Cardiac fibroblast (primary cell): ENCODE measurements at places on chromosomes 1 and 21.
A peak's percentile ranks its signal among the peaks of the same experiment; 100 is the strongest.

GRCh38 chr1:23424293-23425192 is at the start of gene TCEA3:
Gene TCEA3, minus strand, starts transcription at chr1:23424748. Its CDS starts 115 bp downstream, at chr1:23424633.
- DNase-seq: no peak

GRCh38 chr1:235882816-235883215 is 16.1 kb upstream of the LYST start:
- DNase-seq: peak; percentile 8

DNA sequence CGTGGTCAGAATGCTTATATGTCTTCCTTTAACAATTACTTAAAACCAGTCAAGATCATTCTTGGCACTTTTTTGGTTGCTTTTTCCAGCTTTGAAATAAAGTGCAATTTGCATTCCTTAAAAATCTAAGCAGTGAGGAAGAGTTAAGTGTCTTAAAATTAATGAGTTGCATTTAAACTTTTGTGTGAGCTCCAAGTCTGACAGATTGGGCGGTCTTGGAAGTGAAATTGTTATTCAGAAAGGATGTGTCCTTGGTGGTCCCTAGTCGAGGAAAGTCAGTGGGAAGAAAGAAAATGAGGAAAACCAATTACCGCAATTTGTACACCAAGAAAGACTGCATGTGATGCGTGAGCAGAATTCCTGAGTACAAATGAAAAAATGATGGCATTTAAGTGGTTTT is 132.5 kb downstream of the HHIPL2 start:
- no peak for DNase-seq

- no peak for DNase-seq
Observed at GRCh38 chr1:184153731-184154130, 102.2 kb downstream of the TSEN15 start.

GRCh38 chr1:182783068-182783467 is 6.5 kb upstream of the NPL start:
- DNase-seq: no peak

DNA sequence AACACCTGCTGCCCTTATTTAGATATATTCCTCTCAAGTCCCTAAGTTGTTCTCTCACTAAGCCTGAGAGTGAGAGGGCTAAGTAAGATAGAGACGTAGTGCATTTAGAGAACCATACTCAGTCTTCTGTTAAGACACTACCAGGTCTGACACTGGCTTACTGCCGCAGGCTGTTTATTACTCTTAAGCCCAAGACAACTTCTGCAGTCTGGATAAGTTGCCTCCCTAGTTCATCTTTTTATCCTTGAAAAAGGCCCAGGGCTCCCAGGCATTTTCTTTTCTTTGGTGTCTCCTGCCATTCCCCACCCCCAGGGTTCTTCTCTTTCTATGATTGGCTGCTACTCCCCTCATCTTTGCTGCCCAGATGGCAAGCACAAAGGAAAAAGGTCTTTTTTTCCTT is 38.7 kb downstream of the CACHD1 start:
- DNase-seq: no peak

DNA sequence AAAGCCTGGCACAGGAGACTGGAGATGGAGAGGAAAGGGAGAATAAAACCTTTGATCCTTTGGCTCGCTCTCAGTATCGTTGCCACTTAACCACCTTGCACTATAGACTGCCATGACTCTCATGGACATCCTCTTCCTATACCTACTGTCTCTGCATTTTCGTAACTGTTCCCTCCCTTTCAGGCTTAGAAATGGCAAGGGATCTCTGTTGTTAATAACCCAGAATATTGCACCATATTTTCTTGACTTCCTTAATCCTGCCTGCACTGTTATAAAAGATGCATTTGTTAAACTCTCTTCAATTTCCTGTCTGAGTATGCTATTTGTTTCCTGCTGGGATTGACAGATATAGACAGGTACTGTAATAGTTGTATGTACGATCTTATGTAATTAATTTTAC is 38.6 kb downstream of the CYYR1 start:
- DNase-seq: no peak

GRCh38 chr1:228197555-228198147 is 10.2 kb upstream of the OBSCN start:
- DNase-seq: no peak

GRCh38 chr1:2300004-2300771 is 72.1 kb downstream of the SKI start:
- DNase-seq: peak; percentile 25

- no peak for DNase-seq
Observed at GRCh38 chr1:1037366-1038327, 17.7 kb downstream of the AGRN start.

GRCh38 chr1:52632732-52633290 is at the start of gene SHISAL2A:
Gene SHISAL2A, plus strand, starts transcription at chr1:52633168. Its CDS starts 326 bp downstream, at chr1:52633494.
- DNase-seq: no peak

DNA sequence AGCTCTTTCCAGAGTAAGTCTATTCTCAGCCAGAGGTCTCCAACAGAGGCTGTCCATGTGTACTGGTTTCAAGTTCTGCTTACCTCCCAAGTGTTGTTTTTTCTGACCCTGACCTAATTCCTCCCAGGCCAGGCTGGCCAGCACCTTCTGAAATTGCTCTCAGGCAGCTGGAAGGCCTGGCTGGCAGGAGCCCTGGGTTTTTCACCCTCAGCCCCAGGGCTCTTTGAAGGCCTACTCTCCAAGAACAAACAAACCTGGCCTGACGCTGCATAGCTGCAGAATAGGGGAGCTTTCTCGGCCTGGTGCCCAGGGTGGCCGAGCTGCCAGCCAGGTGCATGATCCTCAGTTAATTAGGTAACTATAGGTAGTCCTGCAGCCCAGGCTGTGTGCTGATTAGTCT is 147.5 kb downstream of the CACNA1E start:
- no peak for DNase-seq

DNA sequence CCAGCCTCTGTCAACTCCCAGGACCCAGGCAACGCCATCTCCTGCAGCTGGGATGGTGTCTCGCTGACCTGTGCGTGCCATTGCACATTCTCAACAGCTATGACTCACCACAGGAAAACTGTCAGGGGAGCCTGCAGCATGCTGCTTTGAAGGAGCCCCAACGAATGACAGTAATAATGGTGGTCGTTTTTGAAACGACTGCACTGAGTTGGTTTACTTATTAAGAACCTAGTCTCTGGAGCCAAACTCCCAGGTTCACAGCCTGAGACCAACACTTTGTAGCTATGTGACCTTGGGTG is 21.6 kb downstream of the TCEA3 start:
- peak; percentile 62 for DNase-seq

DNA sequence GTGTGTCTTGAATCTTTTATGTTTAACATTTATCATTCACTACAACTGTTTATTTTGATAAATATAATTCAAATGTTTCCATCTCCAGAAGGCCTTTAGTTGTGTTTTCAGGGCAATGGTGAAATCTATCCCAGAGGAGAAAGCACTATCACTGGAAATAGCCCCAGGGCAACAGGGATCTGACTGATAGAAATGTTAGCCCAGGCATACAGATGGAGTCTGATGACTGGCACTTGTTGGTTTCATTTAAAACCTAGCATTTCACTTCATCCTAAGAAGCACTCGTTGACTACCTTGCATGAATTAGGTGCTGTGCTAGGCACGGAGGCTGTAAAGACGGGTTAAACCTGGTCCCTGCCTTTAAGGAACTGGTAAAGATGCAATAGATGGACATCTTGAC is 103.1 kb downstream of the C1orf21 start:
- no peak for DNase-seq

GRCh38 chr1:91749788-91750231 is 136.1 kb downstream of the TGFBR3 start:
- no peak for DNase-seq

GRCh38 chr1:43235040-43235439 is 34.7 kb upstream of the TMEM125 start:
- no peak for DNase-seq

- peak; percentile 98 for DNase-seq
Observed at GRCh38 chr1:32817159-32817814, at the start of the genes S100PBP and YARS1. Gene S100PBP, plus strand, starts transcription at chr1:32817653. Its CDS starts 8,447 bp downstream, at chr1:32826100. Gene YARS1, minus strand, starts transcription at chr1:32817358. Its CDS starts 114 bp downstream, at chr1:32817244.

DNA sequence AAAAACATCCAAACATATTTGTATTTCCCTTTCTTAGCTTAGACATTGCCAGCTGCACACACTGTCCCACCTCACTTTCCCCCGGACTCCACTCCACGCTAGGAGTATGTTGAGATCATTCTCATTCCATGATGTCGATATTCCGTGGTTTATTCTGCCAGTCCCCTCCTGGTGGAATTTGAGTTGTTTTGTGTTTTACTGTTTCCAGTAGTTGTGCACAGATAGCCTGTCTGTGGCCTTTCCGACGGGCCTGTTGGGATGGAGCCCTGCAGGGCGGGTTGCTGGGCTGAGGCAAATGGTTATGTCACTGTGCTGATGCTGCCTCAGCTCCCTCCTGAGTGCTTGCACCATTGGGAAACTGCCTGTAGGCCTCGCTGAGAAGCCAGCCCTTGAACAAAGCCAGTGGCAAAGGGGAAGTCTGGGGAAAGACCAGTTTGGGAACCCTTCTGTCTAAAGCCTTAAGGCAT is 12.8 kb downstream of the TRAPPC10 start:
- peak; percentile 70 for DNase-seq

- DNase-seq: no peak
Observed at GRCh38 chr1:113088972-113089371, 16.0 kb downstream of the LRIG2 start.

- DNase-seq: no peak
Observed at GRCh38 chr1:1259119-1259488, 12.6 kb upstream of the C1QTNF12 start.

DNA sequence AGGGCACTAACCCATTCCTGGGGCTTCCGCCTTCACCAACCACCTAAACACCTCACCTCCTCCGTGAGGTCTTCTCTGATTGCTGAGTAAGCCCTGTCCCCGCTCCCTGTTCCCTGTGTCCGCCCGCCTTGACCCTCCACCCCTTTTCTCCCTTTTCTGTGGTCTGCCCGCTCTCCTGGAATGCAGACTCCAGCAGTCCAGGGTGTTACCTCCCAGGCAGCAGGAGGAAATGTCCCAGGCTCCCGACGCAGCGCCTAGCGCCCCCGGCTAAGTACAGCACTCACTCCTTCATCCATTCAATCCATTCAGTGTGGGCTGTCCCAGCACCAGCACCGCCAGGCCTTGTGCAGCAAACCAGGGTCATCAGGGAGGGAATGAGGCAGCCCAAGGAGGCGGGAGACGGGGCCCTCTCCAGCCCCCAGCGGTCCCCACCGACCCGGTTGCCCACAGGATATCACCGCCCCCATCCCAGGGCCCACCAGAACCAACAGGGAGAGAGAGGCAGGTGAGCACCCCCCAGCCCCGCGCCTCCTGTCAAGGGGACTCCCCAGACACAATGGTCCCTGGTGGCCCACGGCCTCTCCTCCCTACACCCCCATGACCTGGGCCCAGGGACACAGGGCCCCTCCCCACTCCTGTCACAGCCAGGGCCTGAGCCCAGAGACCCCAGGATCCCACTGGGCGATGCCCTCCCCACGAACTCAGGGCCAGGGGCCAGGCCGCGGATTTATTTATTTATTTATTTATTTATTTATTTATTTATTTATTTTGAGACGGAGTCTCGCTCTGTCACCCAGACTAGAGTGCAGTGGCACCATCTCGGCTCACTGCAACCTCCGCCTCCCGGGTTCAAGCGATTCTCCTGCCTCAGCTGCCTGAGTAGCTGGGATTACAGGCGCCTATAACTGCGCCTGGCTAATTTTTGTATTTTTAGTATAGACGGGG is 10.2 kb downstream of the TNFRSF14 start:
- no peak for DNase-seq

- DNase-seq: no peak
Observed at GRCh38 chr1:107820801-107821200, 144.2 kb downstream of the VAV3 start.

DNA sequence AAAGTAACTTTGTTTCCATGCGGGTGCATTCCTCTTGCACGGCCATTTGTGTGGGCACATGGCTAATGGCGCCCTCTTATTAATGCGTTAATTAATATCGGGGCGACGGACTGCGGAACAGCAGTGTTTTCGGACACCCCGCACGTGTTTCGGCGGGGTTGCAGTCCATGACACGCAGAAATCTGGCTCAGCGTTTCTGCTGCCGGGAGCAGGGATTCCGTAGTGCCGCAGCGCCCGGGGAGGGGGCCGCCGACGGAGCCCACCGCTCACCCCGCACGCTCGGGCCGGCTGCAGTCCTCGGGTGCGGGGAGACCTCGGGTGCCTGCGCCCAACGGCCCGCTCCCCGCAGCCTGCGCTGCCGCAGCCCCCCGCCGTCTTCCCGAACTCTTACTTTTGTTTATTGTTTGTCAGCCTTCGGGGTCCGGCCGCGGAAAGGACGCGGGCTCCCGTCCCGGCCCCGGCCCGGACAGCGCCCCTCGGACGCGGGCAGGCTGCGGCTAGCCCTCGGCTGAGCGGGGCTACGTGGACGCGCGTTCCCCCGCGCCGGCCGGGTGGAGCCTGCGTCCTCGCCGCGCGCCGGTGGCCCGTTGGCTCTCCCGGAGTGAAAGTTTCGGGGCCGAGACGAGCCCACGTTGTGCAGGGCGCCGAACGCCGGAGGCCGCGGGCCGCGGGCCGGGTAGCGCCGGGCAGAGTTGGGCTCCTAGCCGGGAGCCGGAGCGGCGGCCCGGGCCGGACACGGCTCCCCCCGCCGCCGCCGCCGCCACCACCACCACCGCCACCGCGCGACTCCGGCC is 849 bp downstream of the NFIA start:
- DNase-seq: peak; percentile 19

DNA sequence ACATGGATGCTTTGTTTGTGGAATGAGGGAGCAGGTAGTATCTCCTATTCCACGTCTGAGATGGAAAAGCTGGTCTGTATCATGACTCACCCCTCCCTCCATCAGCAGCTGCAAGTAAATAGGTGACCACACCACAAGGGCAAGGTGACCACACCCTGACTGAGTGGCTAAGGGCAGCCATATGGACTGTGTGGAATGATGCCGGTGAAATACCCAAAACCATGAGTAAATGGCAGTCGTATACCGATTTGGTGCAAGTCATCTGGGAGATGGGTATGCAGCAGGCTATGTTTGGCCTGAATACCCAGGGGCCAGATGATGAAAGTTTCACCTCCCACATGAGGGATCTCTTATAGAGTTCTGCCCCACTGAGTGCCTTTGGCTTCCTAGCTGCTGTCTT is 15.8 kb upstream of the UBE2U start:
- no peak for DNase-seq

DNA sequence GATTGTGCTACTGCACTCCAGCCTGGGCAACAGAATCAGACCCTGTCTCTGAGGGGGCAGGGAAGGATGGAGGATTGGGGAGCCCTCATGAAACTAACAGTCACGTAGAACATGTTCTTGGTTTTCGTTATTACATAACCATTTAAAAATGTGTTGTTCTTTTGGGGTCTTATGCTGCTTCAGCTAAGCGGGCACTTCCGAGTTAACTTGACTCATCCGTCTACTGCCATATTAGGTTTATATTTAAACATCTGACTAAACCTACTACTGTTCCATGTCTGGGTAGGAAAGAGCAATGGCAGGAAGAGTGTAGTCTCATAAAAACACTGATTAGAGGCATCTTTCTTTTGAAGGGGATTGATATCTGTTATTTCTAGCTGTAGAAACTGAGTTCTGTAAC is 59.5 kb upstream of the BMP8A start:
- peak; percentile 60 for DNase-seq

GRCh38 chr1:204711947-204712701 is 26.6 kb upstream of the LRRN2 start:
- no peak for DNase-seq

GRCh38 chr1:60672449-60672848 is 409.9 kb upstream of the NFIA start:
- DNase-seq: no peak
